ENCODE measurements at places on chromosomes 6 and 20.

DNA sequence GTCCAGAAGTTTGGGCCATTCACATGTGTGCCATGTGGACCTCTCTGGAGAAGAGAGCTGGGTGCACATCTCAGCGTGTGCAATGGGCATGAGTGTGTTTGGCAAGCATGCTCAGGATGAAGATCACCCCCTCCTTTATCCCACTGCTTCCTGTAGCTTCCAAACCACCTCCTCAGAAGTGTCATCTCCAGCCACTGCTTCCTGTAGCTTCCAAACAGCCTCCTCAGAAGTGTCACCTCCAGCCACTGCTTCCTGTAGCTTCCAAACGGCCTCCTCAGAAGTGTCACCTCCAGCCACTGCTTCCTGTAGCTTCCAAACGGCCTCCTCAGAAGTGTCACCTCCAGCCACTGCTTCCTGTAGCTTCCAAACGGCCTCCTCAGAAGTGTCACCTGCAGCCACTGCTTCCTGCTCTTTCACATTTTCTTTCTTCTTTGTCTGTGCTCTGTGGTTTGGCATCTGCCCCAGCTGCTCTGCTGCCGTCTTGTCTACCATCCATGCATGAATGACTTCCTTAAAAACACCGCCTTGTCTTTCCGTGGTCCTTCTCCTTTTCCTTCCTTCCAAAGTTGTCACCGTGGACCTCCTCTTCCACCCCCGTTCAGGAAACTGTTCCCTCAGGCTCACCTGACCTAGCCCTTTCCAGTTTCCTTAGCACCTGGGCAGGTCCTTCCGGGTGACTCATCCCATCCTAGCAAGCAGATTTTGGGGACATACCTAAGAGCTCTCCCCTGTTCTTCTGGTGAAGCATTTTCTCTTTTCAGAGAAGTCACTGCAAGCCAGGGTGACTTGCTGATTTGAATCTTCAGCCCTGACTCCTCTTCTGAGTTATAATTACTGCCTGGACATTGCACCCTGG is 43.5 kb upstream of the TIAM2 start:
- DNase-seq: no peak

- DNase-seq: no peak
Measured at GRCh38 chr6:20252311-20252710, 40.0 kb upstream of the MBOAT1 start.

DNA sequence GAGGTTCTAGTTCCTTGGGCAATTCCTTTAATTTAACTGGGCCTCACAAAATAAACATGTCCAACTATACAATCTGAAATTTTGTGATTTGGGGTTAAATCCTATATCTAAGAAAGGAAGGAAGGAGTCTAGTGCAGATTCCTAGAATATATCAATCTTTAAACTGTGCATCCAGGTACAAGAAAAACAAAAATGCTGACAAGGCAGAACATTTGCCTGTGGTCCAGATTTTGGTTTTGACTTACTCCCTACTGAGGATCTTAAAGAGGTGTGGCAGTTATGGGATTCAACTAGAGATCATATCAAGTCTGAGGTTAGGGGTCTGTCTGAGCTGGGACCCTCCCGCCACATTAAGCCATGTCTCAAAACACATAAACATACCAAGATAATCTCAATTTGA is 17.7 kb upstream of the COX7A2 start:
- no peak for DNase-seq

DNA sequence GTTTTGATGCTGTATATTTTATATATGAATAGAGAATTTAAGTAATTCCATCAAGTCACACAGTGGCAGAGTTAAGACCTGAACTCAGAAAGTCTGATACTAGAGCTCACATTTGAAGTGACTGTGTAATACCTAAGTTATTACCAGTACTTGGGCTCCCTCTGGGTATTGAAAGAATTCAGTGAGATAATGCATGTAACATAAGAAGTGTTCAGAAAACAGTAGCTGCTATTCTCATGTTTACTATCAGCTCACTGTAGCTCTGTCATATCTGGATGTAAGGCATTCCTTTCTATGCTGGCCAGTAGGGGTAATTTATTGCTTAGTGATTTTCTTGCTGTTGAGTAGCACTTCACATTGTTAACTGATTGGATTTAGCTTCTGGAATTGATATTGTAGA is 44.6 kb downstream of the NKX2-4 start:
- no peak for DNase-seq

GRCh38 chr20:19888269-19888671 is 128.9 kb upstream of the NAA20 start:
- DNase-seq: peak; percentile 62

GRCh38 chr6:42599558-42599957 is 35.7 kb downstream of the UBR2 start:
- DNase-seq: no peak

- peak; percentile 59 for DNase-seq
Measured at GRCh38 chr6:87832025-87832825, 130.2 kb upstream of the AKIRIN2 start.

DNA sequence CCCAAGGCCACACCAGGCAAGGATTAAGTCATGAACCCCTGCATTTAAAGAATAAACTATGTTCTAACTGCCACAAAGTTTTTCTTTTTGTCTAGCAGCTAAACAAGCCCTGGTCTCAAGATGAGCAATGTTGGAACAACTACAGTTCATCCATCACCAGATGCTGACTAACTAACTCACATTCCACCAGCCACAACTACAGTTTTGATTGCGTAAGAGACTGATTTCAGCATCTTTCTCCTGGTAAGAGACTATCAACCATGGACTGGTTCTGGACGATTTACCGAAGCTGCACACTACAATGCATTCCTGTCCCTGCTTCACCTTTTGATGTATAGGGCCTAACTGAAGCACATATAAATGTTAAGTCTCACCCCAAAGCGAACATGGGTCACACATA is 43.0 kb downstream of the F13A1 start:
- DNase-seq: no peak

- DNase-seq: no peak
Measured at GRCh38 chr6:20724443-20725190, 190.4 kb downstream of the CDKAL1 start.

DNA sequence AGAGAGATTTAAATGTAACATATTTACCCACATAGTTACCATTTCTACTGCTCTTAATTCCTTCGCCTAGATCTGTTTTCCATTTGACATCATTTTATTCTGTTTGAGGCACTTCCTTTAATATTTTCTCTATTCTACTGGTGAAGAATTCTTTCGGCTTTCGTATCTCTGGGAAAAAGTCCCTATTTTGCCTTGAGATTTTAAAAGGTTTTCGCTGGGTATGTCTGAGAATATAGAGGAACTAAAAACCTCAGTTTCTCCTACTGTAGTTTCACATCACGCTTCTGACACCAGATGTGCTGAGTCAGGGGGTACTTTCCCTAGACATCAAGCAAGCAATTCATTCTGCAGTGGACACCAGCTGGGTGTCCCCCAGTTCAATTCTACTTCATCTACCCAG is 61.7 kb downstream of the E2F3 start:
- no peak for DNase-seq

- no peak for DNase-seq
Measured at GRCh38 chr6:41785254-41785653, 2.2 kb upstream of the TOMM6 start.

DNA sequence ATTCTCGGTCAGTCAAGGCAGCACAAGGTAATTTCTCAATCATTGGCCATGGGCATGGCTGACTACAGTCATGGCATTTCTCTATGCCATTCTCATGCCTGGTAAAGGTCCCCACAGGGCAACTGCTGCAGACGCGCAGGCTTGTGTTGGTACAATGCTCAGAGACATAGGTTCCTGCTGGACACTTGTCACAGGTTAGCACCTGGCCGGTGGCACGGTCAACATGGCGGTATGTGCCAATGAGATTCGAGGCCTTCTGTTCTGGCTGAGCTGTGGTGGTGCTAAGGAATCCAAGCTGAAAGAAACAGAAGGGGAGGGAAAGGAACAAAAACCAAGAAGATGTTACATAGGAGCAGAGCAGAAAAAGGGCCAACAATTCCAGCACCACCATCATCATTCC is 23.4 kb downstream of the TNFRSF21 start:
- DNase-seq: no peak

DNA sequence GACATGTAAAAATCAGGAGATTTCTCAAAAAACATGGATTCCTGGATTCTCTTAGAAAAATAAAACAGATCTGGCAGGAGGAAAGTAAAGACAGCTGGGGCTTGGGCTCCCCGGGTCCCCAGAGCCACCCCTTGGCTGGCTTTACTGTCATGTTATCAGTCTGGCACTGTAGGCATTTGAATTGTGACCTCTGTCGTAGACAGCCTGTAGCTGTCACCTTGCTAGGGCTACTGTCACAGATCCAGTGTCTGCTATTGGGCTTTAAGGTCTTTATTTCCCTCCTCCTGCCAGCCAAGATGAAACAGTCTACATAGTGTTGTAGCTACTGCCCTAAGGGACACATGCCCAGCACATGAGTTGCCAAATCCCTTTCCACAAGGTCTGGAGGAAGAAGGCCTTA is 37.5 kb downstream of the ABRACL start:
- no peak for DNase-seq

- DNase-seq: peak; percentile 79
Measured at GRCh38 chr6:135796643-135797305, 54.7 kb upstream of the PDE7B start.

DNA sequence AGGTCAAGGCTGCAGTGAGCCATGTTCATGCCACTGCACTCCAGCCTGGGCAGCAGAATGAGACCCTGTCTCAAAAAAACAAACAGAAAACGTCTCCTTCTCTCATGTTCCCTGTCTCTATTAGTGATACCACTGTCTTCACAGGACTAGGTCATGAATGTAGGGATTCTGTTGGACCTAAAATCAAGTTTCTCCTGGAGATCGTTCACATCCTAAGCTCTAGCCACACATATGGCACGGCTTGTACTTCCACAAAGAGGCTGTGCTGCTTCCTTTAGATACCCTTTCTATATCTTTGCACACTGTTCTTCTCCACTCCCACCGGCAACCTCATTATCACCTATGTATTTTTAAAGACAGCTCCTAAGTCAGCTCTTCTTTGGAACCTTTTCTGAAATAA is 96.5 kb downstream of the ADGRG6 start:
- DNase-seq: no peak

DNA sequence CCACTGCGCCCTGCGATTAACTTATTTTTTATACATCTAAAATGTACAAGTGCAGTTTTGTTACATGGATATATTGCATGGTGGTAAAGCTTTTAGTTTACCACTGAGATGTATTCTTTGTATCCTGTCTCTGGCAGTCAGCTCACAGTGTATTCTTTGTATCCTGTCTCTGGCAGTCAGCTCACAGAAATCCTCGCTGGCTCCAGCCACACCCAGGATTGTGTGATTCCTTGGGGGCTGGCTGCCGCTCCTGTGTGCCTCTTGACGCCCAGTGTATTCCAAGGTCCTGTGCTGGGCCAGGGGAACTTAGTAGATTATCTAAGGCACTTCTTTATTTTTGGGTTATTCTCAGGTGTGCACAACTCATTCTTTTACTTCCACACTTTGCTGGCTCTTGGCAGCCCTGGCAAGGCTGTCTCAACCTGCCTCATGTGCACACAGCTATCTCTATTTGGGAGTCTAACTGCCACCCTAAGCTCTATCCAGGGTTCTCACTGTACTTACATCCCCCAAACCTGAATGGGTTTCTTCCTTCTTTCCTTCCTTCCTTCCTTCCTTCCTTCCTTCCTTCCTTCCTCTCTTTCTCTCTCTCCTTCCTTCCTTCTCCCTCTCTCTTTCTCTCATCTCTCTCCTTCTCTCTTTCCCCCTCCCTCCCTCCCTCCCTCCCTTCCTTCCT is 12.4 kb upstream of the RNF24 start:
- DNase-seq: no peak

- no peak for DNase-seq
Measured at GRCh38 chr6:145784683-145785082, 29.9 kb downstream of the FBXO30 start.

GRCh38 chr20:63598479-63599395 is 24.7 kb upstream of the HELZ2 start:
- DNase-seq: no peak

DNA sequence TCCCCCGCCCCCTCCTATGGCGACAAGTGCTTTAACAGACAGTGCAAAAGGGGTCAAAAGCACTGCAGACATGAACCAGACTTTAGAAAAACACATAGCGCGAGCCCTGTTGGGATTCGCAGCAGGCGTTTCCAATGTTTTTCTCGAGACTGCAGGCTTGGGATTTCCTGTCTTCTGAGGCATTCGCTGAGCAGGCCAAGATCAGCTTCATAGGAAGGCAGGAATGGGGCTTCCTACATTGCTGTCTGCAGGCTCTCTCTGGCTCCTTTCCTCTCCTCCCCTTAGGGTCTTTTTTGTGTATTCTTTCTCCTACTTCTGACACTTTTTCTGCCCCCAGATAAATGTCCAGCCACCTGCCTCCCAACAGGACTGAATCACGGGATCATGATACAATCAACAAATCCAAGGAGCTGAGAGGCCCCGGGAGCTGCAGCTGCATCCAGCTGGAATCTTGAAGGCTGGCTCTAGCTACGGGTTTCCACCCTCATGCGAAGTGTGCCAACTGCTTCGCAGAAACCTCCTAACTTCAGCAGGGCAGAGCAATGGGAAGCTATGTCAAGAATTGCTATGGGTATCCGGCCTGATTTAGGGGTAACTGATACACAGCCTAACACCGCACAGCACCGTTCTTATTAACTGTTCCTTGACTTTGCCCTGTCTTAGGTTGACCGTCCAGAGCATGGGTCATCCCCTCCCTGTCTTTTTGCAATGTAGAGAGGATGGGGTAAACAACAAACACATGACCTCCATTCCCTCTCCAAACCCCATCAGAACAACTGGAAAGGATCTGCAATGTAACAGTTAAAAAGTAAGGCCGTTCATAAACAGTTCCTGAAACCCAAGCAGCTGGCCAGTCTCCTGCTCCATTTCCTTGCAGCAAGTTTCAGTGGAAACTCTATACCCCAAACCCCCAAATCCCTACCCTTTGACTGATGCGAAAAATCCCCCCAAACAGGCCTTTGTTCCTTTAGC is 31.5 kb downstream of the SNX5 start:
- DNase-seq: peak; percentile 96

GRCh38 chr6:31058128-31058894 is 48.0 kb downstream of the MUC22 start:
- peak; percentile 37 for DNase-seq

GRCh38 chr6:121732641-121733040 is 297.2 kb downstream of the GJA1 start:
- DNase-seq: no peak

GRCh38 chr6:157438611-157439111 is 57.7 kb downstream of the ZDHHC14 start:
- peak; percentile 66 for DNase-seq

GRCh38 chr6:109260126-109260525 is 122.1 kb downstream of the CD164 start:
- DNase-seq: no peak

- no peak for DNase-seq
Measured at GRCh38 chr6:132872923-132873322, 58.6 kb downstream of the RPS12 start.

DNA sequence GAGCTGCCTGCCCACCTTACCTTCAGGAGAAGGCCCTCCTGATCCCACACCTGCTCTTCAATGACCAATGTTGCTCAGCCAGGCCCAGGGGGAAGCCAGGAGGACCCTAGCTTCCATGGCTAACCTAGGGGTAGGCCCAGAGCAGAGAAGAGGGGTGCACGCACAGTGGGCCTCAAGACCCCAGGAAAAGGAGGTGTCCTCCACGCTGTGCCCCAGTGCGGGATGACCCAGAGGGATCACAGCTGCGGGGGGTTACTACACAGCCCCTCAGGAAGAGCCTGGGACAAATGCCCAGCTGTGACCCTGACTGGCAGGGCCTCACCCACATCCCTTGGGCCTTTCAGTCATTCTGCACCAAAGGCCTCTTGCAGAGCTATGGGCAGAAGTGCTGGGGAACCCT is 31.6 kb upstream of the APMAP start:
- no peak for DNase-seq
